NCI-H1694 (cell line): ENCODE measurements at places on chromosomes 4 and X.

DNA sequence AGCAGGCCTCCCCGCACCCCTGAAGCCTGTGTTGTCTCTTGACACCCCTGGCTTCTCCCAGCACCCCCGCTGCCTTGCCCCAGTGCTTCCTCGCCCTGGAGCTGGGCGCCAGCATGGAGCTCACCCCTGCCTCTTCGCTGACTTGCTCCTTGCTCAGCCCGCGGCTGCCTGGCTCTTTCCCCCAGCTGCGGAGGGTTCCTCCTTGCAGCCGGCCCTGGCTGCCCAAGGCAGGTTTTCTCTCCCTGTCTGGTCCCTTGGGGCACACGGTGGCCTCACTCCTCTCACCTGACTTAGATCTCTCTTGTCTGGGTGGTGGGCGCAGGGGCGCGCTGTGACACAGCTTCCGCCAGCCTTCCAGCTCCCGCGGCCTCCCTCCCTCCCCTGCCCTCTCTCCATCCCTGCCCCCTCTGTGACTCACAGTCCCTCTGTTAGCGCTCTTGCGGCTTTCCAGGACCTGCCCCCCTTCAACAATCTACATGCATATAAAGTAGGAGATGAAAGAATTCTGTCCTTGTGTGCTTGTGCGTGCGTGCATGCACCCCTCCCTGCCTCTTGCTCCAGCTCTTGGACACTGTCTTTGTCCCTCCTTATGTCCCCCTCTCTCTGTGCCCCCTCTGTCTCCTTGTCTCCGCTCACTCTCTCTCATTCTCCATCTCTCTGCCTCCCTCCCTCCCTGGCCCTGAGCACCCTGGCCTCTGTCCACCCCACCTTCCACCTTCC is 2.2 kb downstream of the PLXNB3 start:
- no peak for DNase-seq

GRCh38 chrX:4964112-4964511 is 1250.7 kb upstream of the PRKX start:
- no peak for DNase-seq

- no peak for DNase-seq
Observed at GRCh38 chrX:139890991-139891700, 41.7 kb downstream of the ATP11C start.

- DNase-seq: no peak
Observed at GRCh38 chr4:102533904-102534303, 32.7 kb downstream of the NFKB1 start.

- no peak for DNase-seq
Observed at GRCh38 chrX:149982310-149982709, 44.0 kb upstream of the EOLA2 start.

- DNase-seq: no peak
Observed at GRCh38 chrX:11704725-11705495, 39.2 kb upstream of the ARHGAP6 start.

DNA sequence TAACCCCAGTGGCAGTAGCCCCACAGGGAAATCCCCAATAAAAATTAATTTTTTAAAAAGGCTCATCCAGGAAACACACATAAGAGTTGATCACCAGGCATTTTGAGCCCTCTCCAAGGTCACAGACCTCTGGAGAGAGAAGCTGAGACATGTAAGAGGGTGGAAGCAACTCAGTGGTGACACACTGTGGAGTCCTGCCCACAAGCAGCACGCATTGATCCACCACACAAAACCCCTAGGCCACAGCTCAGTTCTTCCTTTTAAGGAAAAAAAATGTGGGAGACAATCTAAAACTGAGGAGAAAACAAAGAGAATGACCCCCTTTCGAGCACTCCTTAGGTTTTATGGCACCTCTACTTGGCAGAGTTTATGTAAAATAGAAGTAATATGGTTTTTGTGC is 71.7 kb upstream of the S100G start:
- DNase-seq: no peak

DNA sequence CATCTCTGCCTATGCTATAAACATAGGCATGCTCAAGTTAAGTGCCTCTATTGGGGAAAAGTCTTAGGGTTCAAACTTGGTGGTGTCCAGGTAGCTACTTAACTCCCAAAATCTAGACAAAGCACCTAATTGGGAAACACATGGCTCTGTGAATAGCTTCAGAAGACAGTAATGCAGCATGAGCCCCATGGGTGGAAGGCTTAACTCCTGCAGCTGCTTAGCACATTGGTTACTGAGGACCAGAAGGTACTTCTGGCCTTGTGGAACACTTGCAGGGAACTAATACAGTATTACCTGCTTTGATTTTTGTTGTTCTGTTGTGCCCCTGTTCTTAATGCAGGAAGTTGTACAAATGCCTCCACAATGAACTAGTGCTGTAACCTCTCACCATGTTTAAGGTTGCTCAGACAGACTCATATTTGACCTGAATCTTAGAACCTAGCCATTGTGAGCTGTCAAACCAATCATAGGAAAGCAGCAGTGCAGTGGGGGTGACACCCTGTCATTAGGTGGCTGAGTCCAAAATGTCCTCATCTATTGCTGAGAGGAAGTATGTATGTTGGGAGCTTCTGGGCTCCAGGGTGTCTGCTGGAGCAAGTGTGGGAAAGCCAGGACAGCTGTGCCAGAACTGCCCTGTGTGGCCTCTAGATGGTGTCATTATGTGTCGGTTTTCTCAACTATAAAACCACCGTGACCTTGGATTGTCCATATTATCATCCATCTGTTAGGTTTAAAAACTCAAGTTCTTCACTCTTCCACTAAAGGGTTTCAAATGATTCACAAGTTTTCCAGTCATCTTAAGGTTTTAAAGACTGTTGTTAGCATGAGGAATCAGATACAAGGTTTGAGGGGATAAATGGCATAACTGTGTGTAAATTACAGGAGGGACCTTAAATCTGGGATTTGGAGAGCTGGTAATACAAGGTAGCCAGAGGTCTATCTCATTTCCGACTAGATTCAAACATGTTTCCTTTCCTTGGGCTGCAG is 69.9 kb upstream of the WDR1 start:
- no peak for DNase-seq

DNA sequence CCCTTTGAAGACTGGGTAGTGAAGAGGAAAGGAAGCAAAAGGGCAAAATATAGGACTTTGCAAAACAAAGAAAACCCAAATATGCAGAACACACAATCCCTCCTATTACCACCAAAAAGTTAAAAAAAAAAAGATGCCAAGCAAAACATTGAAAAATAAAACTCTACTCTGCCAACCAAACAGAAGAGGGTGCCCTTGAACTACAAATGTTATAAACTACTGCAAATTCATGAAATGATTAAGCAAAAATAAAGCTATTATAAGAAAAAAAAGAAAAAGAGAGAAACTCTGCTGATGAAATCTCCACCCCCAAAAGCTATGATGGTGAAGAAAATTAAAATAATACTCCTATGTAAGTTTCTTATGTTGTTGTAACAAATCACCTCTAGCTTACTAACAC is 168.5 kb upstream of the STK26 start:
- DNase-seq: peak; percentile 33

GRCh38 chr4:6767748-6768538 is 14.6 kb upstream of the KIAA0232 start:
- DNase-seq: no peak

- peak; percentile 82 for DNase-seq
Observed at GRCh38 chrX:71254092-71254963, at the start of gene ZMYM3. Gene ZMYM3 (minus strand): TSS chrX:71254140. CDS start chrX:71253255, 885 bp downstream.

GRCh38 chr4:99657798-99658197 is at the start of gene C4orf54:
Gene C4orf54 (minus strand): TSS chr4:99657828. CDS start chr4:99654648, 3,180 bp downstream.
- DNase-seq: no peak

DNA sequence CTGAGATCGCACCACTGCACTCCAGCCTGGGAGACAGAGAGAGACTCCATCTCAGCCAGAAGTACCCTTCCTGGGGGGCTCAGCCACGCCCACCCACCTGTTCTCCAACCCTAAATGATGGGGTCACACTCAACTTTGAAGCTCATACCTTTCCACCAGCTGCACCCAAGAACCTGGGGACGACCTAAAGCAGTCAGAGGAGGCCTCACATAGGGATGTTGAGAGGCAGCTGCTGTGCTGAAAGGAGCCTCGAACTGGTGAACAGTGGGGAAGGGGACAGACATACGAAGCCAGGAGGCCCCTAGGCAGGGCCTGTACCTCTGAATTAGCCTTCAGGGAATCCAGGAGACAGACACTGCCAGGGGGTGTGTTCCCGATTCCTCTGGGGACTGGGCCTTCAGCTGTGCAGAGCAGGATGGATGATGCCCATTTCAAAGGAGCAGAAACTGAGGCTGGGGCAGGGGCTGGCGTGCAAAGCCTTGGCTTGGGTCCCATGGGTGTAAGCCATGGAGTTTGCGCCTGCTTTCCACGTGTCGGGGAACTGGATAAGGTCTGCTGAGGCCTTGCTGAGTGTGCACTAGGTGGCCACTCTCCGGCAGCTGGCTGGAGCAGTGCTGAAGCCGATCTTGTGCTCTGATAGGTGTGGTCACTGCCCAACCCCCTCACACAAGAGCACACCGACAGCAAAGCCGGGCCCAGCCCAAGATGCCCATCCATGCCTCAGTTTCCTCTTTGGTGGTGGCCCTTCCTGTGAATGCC is 130.8 kb downstream of the CPZ start:
- no peak for DNase-seq

DNA sequence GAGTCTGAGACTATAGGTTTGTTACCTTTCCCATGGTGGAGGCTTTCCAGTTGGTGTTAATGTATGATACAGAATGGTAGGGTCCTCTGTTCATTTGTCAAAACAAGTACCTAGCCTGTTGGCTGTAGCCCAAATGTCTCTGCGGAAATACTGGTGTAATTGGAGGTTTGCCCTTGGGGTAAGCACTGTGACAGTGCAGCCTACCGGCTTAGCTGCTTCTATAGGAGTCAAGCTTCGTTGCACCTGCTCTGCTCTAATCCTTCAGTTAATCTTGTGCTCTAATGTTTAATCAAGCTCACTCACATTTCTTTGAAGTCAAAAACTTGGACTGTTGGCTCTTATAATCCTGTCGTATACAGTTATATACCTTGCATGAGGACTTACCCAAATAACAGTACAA is 203.4 kb downstream of the CCNG2 start:
- DNase-seq: no peak

DNA sequence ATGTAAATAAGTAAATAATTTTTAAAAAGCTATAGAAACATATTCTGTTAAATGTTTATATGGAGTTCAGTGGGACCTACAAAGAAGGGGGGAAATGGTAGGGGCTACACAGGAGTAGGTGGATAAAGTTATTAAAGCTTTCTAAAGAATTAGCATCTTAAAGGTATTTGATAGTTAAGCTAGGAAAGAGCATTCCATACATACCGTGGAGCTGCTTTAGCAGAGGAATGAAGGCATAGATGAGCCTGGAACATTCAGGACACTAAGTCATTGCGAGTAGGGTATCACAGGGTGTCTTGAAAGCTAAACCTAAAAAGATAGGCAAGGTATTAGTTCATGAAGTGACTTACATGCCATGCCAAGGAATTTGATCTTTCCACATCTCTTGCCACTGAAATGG is 60.4 kb downstream of the SLC10A6 start:
- DNase-seq: no peak

GRCh38 chr4:168453146-168453545 is 27.1 kb downstream of the DDX60L start:
- no peak for DNase-seq

DNA sequence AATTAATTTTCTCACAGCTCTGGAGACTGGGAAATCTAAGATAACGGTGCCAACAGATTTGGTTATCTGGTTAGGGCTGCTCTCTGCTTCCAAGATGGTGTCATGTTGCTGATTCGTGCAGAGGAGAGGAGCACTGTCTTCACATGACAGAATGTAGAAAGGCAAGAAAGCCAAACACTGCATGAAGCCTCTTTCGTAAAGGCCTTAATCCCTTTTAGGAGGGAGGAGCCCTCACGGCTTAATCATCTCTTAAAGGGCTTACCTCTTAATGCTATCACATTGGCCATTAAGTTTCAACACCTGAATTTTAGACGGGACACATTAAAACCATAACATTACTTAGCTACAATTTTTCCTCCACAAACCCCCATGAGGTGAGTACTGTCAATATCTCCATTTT is 174.1 kb downstream of the COX18 start:
- DNase-seq: no peak

- DNase-seq: no peak
Observed at GRCh38 chr4:84837751-84838150, 128.7 kb downstream of the WDFY3 start.

DNA sequence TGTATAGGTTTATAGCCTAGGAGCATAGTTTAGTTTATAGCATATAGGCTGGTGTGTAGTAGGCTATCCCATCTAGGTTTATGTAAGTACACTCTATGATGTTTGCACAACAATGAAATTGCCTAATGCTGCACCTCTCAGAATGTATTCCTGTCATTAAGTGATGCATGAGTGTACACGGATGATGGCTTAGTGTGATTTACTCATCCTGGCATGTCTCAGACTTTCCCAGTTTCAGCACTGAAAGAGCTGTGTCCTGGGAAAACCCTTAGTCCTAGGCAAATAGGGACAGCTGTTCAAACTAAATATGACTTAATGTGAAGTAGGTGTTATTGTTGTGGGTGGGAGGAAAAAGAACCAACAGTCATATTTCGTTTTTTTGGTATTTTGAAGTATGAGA is 264.9 kb upstream of the MAGEB18 start:
- DNase-seq: no peak

- no peak for DNase-seq
Observed at GRCh38 chrX:23952391-23952790, 44.6 kb downstream of the CXorf58 start.

GRCh38 chr4:55887594-55887993 is 34.1 kb downstream of the EXOC1 start:
- no peak for DNase-seq

- DNase-seq: no peak
Observed at GRCh38 chrX:31893525-31893924, 821.7 kb upstream of the FTHL17 start.

DNA sequence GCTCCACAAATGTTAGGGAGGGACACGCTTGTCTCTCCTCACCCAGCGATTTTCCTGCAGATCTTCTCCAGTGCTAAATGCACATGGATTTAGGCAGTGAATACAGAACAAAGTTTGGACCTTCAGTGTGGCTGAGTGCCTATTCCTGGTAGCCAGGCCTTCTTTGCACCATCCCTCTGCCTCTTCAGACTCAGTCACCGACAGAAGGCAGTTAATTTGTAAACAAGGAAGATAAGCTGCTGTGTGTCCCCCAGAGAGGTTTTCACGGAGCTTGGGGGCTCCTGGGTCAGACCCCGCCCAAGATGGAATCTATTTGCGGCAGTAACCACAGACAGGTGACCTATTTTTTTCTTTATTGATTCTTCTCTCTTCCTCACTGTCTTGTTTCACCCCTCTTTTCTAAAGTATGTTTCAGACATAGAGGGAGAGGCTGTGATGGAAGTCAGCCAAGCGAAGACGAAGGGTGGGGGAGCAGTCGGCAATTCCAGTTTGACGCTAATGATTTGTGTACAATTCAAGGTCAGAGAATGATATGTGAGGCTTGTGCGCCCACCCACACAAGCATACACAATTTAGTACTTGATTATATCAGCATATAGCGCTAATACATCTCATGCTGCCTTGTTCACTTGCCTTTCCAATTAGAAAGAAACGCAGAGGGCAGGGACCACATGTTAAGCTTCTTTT is 200.8 kb downstream of the MGST2 start:
- peak; percentile 68 for DNase-seq

- no peak for DNase-seq
Observed at GRCh38 chrX:2898846-2899512, 30.2 kb downstream of the ARSD start.

- no peak for DNase-seq
Observed at GRCh38 chr4:65893271-65893670, 223.0 kb upstream of the EPHA5 start.
